ENCODE measurements at places on chromosomes 2 and 18.

DNA sequence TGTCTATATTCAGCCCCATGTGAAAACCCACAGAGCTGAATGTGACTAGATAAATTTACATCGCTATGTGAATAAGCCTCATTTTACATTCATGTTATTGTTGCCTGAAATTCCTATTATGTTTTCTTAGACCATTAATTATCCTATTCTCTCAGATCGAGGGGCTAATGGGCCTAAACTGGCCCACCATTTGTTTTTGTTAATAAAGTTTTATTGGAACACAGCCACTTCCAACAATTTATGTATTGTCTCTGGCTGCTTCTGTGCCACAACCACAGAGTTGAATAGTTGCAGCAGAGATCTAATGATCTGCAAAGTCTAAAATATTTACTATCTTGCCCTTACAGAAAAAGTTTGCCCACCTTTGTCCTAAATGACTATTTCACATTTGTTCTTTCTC is 61.0 kb downstream of the KLHL14 start:
- no peak for DNase-seq

DNA sequence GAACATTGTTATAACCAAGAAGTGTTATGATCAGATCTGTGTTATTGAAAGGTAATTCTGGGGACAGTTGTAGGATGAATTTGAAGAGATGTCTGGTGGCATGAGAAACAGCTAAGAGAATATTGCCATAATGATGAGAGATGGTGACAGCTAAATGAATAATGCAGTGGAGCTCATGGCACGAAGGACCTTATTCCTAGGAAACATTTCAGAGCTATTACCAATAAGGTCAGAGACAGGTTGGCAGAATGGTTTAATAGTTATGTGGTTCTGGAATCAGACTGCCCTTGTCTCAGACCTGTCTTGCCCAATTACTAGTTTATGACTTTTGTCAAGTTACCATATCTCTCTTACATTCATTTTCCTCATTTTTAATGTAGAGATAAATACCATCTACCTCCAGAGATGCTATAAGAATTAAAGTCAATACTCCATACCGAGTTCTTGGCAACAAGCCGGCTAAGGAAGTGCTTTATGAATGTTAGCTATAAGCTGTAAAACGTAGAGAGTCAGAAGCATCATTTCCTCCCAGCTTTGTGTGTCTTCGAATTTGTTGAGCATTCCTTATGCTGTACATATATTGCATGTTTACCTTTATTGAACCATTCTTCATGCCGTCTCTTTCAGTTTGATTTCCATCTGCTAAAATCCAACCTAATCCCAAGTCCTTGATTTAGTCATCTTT is 73.6 kb upstream of the COL5A2 start:
- DNase-seq, result no peak

DNA sequence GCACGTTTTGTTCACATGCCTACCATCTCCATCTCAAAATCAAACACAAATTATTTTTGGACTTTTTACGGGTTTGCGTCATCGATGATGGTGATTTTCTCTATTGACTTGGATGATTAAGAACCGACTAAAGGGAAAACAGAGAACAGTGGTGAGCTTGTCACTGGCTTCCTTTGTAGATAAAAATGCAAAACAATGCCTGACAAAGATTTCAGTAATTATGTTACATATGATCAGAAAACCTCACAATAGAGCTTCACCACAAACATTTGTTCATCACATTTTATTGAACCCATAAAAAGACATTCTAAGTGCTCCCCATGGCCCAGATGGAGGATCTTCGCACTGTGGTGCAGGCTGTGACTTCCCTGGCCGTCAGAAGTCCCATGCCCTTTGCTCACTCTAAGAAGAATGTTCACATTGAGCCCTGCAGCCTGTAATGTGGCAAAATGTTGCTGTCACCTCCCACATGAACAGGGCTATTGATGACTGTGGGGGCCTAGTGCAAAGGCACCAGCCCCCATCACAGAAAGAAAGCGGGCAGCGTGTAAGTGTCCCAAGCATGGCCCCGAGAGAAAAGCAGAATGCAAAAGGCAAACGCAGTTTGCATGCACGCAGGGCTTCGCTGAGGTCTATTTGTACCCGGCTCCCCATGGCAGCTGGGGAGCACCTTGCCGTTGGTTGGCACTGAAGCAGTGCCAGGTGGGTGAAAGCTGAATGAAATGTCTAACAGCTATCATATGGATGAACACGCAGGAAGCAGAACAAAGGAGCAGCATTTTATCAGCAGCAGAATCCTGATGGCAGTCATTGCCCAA is 60.6 kb downstream of the BCL2 start:
- DNase-seq, result peak; percentile 70

DNA sequence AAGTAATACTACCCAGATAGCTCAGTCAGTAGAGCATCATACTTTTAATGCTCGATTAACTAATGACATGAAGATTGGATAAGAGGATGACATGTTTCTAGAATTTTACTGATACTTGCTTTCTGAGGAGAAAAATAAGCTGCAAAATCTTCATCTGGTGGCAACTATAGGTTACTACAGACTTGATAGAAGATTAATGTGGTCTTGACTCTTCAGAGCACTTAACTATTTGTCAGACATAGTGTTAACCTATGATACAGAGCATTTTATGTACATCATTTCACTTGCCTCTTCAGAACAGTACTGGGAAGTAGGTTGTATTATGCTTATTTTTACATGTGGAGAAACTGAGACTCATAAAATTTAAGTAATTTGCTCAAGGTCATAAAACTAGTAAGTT is 83.9 kb downstream of the UBR3 start:
- no peak for DNase-seq

GRCh38 chr2:96810783-96811192 is 5.3 kb upstream of the CNNM3 start:
- DNase-seq, result no peak

DNA sequence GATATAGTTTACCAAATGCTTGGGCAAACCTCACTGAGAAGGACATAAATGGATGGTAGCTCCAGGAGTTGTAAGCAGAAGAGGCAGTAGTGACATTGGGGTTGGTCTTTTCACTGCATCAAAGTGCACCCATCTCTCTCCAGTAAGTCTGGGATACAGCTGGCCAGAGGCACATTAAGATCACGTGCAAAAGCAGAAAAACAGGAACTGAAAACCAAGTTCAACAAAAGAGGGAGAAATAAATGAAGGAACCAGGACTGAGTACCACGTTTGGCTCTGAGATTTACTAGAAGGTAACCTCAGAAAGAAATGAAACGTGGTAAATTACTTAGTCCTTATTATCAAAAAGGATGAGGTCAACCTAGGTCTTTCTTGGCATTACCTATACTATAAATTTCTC is 259.2 kb downstream of the OSR1 start:
- no peak for DNase-seq

GRCh38 chr2:231100990-231101389 is 23.9 kb downstream of the HTR2B start:
- DNase-seq, result no peak

GRCh38 chr2:37642907-37643729 is 28.3 kb downstream of the CDC42EP3 start:
- no peak for DNase-seq

DNA sequence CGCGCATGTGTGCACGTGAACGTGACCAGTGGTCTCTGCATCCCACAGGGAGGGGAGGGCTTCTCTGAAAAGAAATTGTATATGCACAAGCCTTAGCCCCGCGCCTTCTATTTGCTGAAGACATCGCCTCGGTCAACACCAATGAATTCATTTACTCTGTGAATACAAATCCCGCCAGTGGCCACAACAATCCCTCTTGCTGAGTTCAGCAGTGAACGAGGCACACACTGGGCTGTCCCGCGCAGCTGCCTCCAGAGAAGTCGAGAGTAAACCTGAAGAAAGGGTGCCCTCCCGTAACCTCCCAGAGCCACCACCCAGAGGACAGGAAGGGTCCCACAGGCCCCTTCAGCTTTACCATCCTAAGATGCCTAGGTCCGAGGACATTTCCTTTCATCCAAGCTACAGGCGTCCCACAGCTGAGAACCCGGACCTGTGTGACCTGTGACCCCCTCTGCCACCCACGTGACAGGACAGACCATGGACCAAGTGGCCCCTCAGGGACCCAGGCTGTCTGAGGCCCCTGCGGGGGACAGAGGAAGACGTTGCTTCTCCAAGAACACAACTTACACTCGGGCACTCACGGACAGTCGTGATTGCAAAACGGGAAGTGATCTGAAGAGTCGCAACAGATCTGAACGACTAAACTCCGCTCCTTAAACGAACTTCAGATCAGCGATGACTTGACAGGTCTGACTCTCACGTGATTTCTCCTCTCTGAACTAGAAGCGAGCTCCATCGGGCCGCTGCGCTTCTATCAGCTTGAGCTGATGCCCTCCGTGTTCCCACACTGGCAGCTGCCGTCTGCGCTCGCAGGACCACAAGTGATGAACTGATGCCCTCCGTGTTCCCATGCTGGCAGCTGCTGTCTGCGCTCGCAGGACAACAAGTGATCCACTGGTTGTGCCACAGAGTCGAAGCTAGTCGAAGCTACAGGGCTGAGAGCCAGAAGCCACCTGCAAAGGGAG is 92.7 kb downstream of the ZNF516 start:
- DNase-seq, result no peak

GRCh38 chr2:19929226-19929625 is 27.4 kb upstream of the TTC32 start:
- DNase-seq, result no peak

DNA sequence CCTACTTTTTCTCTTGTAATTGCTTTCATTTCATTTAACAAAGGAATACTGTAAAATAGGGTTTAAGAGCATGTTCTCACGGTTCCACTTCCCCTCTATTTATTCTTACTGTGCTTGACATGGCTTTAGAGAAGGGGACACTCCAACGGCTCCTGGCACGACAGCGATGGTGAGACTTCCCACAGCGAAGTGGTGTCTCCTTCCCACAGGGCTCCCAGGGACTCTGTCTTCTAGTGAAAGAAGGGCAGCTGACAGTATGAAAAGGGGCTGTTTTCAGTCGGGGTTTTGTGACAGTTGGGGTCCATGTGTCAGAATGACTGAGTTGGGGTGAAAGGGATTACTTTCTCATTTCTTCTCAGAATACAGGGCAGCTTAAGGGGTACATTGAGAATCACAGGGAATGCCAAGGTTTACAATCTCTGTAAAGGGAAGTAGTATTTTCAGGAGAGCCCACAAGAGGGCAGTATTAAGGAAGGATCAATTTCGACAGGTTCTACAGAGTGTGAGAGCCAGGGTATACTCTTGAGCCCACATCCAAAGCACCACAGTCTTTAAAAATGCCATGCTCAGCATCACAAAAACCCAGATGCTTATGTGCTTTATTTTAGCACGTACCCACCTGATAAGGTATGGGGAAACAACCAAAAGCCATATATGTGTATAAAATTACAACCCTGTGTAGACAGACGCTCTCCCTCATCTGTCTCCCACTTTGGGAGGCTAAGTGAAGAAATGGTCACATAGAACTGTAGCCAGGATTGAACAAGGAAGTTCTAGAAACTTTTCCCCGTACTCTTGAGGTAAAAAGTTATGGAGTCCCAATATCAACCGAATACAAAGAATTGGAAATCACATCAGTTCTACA is 31.3 kb upstream of the RAPGEF4 start:
- peak; percentile 3 for DNase-seq

DNA sequence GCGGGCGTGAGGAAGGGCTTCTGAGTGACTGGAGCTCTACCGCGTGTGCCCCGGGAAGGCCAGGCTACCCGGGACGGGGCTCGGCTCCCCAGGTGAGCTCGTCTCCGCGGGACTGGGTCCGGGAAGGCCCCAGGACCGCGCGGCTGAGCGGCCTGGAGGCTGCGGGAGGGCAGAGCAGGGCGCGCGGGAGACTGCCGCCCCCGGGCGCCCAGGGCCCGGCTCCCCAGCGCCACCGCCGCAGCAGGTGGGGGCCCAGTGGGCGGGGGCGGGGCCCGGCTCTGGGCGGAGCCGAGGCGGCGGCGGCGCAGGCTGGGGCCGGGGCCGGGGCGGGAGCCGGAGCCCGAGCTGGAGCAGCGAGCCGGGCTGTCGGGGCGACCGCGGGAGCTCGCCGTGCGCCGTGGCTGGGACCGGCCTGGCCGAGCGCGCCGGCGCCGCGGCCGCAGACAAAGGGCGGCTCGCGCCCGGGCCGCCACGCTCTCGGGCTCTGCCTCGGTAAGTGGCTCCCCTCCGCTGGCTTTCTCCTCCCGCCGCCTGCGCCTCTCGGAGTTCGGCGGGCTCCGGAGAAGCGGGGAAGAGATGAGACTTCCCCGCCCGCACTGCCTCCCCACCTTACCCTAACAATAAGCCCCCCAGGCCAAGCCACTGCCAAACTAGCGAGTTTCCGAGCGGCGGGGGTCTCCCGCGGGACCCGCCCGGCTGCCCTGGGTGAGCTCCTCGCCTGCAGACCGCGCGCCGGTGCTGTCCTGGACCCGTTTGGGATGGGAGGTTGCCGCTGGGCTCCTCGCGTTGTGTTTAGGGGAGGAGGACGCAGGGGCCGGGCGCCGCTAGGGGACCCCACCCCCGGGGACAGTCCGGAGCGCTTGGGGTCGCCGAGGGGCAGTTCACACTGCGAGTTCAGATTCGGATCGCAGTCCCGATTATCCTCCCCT is at the start of gene MAPK4:
Gene MAPK4, plus strand, starts transcription at position 336 of the 929 bp plus-strand sequence. CDS start 103,872 bp downstream, outside the sequence.
- DNase-seq, result peak; percentile 61

- no peak for DNase-seq
These were observed 20.6 kb upstream of the CHMP1B start for GRCh38 chr18:11830585-11830984.

- DNase-seq, result peak; percentile 52
These were observed 86.9 kb downstream of the LIMS1 start for GRCh38 chr2:108621087-108621559.

GRCh38 chr2:77086051-77086450 is 436.1 kb downstream of the LRRTM4 start:
- no peak for DNase-seq

- no peak for DNase-seq
These were observed 6.8 kb downstream of the ZNF397 start for GRCh38 chr18:35247412-35248249.

DNA sequence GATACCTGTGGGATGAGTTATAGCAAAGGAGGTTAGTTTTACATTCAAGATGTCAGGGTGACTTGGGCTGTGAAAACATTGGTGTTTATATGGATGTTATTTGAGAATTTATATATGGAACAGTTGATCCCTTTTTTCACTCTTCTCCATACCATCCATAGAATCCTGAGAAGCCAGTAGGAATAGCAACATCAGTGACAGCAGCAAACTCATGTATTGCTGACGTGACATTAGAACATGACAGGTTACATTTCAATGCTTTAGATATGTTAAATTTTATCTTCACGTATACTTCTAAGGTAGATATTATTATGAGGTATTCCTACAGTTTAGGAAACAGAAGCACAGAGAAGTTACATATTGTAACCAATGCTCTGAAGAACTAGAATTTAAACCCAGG is 745.2 kb upstream of the GCFC2 start:
- no peak for DNase-seq

DNA sequence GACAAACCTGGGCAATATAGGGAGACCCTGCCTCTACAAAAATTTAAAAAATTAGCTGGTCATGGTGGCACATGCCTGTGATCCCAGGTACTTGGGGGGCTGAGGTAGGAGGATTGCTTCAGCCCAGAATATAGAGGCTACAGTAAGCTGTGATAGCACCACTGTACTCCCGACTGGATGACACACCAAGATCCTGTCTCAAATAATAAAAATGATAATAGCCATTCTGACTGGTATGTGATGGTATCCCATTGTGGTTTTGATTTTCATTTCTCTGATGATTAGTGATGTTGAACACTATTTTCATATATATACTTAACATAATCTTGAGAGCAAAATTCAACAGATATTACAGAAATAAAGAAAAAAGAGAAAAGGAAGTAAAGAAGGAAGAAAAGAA is 1491.0 kb upstream of the PIK3C3 start:
- no peak for DNase-seq
